ENCODE measurements at places on chromosomes 2 and 18. TPM values are rescaled to one million over a fixed set of nuclear protein-coding genes. Genes with fewer than 3 reads are reported as not detected.

GRCh38 chr2:224882291-224883171 lies 159.7 kb downstream of the DOCK10 start:
- H3K27ac ChIP-seq, result no peak overlapping the region
- H3K36me3 ChIP-seq, result peaks cover 7% of the 10 kb centered on the region
- H3K4me1 ChIP-seq, result peaks cover 6% of the 10 kb centered on the region
- H3K4me3 ChIP-seq, result no peak overlapping the region
- H3K27me3 ChIP-seq, result no peaks in the 10 kb centered on the region
- DNase-seq, result no peak

DNA sequence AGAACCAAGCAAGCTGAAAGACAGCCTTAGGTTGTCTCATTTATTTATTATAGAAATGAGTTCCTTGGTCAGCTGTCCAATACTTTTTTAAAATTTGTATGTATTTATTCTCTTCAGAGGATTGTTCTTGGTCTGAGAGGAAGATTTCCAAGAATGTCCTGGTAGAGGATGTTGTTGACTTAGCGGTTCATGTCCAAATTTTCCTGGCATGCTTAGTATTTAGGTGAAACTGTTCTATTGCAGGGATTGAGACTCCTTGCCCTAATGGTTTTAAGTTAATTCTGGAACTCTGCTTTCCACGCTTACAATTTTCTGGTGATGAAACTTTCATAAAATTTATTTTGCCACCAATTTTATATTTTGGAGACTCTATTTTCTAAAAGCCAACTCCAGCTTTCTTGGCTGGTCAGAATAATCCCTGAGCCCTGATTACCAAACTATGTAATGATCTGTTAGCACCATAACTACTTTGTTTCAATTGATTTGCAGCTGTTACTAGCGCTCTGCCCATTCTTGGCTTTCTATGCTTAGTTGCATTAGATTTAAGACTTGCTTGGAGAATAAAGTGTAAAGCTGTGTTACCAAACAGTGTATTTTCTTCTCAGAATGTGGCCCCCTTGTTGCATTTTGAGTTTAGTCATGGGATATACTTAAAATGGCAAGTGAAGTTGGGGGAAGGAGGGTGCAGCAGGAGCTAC lies 1868.8 kb upstream of the CELF4 start:
- no peaks in the 10 kb centered on the region for H3K36me3 ChIP-seq
- DNase-seq, result no peak
- H3K4me1 ChIP-seq, result no peaks in the 10 kb centered on the region
- H3K27me3 ChIP-seq, result no peaks in the 10 kb centered on the region
- H3K27ac ChIP-seq, result no peak overlapping the region

DNA sequence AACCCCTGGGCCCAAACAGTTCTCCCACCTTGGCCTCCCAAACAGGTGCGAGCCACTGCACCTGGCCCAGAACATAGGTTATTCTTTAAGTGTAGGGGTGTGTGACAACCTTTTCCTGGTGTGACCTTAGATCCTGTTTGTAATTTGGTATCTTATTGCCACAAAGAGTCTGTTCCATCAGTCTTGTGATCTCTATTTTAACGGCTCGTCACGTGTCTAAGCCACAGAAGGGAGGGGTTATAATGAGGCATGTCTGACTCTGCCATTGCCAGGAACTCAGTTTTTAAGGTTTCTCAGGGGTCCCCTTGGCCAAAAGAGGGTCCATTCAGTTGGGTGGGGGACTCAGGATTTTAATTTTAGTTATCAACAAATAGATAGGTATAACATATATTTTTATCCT lies 4.4 kb upstream of the ALS2 start:
- no peaks in the 10 kb centered on the region for H3K4me1 ChIP-seq
- no peak for DNase-seq
- no peaks in the 10 kb centered on the region for H3K36me3 ChIP-seq
- no peaks in the 10 kb centered on the region for H3K27me3 ChIP-seq
- H3K27ac ChIP-seq, result no peak overlapping the region

Gene ZBTB7C
- total RNA-seq, result not detected

Gene UBE2F
- total RNA-seq, result 27.7 TPM

All from GM12878 (cell line).